ENCODE measurements at places on chromosomes 13 and 19. TPM values are rescaled to one million over a fixed set of nuclear protein-coding genes. Genes with fewer than 3 reads are reported as not detected.

The KLK7 gene
- total RNA-seq = not detected

The LRFN3 gene
- 2.3 TPM for total RNA-seq

The MEDAG gene
- total RNA-seq = 95.8 TPM

The ZNF560 gene
- total RNA-seq = 2.7 TPM

The ZNF414 gene
- 4.8 TPM for total RNA-seq

The ITM2B gene
- 271 TPM for total RNA-seq

The BSG gene
- 379 TPM for total RNA-seq

The LYPD3 gene
- total RNA-seq = under 0.01 TPM

The ICAM4 gene
- total RNA-seq = 0.85 TPM

The LILRB3 gene
- total RNA-seq = not detected

The ZBTB45 gene
- total RNA-seq = 3.4 TPM

The STAP2 gene
- 2.3 TPM for total RNA-seq

The FCHO1 gene
- 0.56 TPM for total RNA-seq

The ADGRE2 gene
- 2.9 TPM for total RNA-seq

The ZNF737 gene
- 8.2 TPM for total RNA-seq

The ZNF846 gene
- 20.6 TPM for total RNA-seq

The CGB5 gene
- not detected for total RNA-seq

The C19orf33 gene
- not detected for total RNA-seq

The ZNF792 gene
- 4.8 TPM for total RNA-seq

The DAND5 gene
- total RNA-seq = not detected

The ZNF530 gene
- total RNA-seq = 8.2 TPM

The TUBA3C gene
- total RNA-seq = not detected

The RNF17 gene
- total RNA-seq = not detected

The ZNF850 gene
- total RNA-seq = 6.2 TPM
